ENCODE measurements at places on chromosomes 7 and 10.

- DNase-seq, result no peak
Measured at GRCh38 chr7:130982160-130982638, 248.2 kb upstream of the KLF14 start.

DNA sequence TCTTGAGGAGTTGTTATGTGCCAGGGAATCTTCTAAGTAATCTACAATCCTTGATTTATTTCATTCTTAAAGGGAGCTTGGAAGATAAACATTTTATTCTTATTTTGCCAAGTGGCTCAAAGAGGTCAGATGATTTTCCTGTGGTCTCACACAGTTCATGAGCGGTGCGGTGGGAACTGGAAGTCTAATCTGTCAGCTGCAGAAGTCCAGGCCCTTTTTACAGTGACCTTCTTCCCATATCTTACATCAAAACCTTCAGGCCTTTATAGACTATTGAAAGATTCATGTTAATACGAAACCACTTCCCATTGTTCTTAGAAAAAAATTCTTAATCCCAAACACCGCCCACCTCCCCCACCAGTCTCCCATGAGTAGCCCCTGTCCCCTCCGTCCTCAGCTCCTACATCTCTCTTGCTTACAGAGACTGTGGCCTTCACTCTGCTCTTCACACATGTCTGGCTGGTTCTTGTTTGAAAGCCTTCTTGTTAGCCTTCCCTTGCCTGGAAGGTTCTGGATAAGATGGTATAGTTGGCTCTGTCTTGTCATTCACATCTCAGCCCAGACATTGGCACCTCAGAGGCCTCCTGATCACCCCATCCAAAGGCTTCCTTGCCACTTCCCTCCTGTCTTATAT lies 61.5 kb downstream of the ITGA8 start:
- no peak for DNase-seq

DNA sequence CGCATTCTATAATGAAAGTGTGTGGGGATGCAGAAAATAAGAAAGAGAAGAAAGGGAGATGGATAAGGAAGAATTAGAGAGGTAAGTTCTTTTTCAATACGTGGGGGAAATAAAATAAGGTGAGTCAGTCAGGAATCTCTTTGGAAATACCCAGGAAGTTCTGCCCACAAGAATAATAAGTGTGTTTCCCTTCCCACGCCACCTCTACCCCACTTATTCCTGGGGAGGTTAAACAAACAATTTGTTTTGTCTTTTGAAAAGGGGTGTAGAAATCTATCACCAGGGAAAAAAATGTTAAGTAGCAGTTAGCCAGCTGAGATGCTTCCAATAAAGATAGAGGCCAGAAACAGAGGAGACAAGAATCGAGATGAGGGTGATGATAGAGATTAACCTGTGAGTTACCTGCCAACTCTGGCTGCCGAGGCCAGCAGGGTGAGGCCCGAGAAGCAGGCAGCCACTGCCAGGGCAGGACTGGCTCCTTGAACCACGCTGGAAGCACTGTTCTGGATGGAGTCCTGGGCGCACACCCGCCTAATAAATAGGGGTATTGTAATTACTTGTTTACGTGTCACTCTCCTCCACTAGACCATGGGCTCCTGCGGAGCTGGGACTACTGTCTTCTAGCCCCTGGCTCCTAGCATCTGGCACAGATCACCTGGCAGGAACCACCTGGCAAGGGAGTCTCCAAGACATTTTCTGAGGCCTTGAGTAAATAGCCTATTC lies 191.3 kb downstream of the FGFR2 start:
- no peak for DNase-seq

- DNase-seq, result peak; percentile 28
Measured at GRCh38 chr7:151838861-151839381, 38.0 kb downstream of the PRKAG2 start.

DNA sequence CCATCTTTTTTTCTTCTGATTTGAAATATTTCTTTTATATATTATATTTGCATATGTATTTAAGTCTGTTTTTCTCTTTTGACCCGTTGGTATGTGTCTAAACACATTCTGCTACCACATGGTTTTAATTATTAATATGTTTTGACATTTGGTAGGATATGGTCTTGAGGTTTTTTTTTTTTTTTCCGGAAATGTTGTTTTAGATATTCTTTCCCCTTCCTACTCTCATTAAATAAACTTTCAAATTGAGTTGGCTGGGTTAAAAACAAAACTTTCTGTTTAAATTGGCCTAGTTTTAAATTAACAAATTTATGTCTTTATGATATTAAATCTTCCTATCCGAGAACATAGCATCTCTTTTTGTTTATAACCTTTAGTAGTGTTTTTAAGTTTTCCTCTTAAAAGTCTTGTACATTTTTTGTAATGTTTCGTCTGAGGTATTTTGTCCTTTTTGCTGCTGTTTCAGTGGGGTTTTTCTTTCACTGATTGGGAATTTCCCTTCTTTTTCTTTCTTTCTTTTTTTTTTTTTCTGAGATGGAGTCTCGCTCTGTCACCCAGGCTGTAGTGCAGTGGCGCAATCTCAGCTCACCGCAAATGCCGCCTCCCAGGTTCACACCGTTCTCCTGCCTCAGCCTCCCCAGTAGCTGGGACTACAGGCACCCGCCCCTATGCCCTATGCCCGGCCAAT lies 25.4 kb downstream of the STAM start:
- DNase-seq, result peak; percentile 34

GRCh38 chr10:122476333-122476695 lies 15.0 kb downstream of the HTRA1 start:
- no peak for DNase-seq

GRCh38 chr7:17581301-17581700 lies 282.8 kb downstream of the AHR start:
- no peak for DNase-seq

All from stimulated activated CD8-positive, alpha-beta memory T cell treated with anti-CD3 and anti-CD28 coated beads, Interleukin-15, amount 100 ng/mL, for 48 hours (primary cell).